Stimulated activated CD4-positive, alpha-beta T cell treated with anti-CD3 and anti-CD28 coated beads, Interleukin-12 subunit alpha, Interleukin-12 subunit beta, amount 100 ng/mL, for 24 hours (primary cell): ENCODE measurements at places on chromosomes 6 and 20.

- DNase-seq, result no peak
Measured at GRCh38 chr6:46048646-46049297, 33.1 kb upstream of the CLIC5 start.

GRCh38 chr20:21437816-21438215 is 40.5 kb upstream of the NKX2-4 start:
- DNase-seq, result no peak

DNA sequence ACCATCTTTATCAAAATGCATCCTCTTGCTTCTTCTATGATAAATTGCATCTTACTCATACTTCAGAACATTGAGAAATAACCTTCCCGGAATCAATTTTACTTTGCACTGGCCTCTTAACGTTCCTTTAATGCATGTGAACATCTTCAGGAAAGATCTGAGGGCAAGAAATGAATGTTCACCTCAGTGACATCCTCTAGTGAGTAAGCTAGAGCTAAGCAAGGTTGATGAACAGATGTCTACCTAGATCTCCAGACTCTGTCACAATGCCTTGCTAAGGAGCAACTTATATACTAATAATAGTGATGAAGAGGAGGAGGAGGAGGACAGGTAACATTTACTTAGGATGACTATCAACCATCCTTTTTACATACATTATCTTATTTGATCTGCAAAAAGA is 16.8 kb upstream of the HINT3 start:
- DNase-seq, result no peak

GRCh38 chr6:34791164-34791700 is 651 bp upstream of the BLTP3A start:
- peak; percentile 32 for DNase-seq

DNA sequence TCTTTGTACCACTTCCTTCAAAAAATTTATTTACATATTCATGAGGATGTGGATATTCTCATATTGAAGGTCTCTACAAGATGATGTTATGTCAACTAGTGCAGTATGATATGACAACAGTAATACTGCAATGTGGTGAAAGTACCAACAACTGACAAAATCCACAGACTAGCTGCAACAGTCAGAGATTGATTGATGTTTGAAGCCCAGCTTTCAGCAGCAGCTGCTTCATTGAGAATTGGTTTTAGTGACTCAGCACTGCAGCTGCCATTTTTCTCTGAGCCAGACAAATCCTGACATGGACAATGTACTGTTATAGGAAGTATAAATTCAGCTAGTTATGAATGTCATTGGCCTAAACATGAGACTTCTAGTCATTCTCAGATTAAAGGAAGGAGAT is 53.8 kb downstream of the PKIB start:
- DNase-seq, result no peak

DNA sequence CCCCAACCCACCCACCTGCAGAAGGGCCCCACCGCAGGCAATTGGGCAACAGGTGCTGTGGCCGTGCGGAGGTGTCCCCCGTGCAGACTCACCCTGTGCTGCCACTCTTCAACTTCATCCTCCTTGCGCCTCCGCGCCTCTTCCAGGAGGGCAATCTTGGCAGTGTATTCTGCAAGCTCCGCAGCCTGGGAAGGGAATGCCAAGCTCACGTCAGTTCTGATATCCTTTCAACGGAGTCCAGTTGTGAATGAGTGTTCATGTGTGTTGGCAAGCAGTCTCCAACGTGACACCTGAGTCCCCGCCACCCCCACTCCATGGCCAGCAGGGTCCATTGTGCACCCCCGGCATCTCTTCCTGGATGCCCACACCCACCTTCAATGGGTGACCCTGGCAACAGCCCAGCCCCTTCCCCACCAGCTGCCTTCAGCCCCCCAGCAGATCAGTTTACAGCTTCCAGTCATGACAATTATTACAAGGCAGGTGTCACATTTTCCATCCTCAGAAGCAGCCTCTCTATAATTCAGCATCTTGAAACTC is 49.9 kb downstream of the EZR start:
- DNase-seq, result no peak

- no peak for DNase-seq
Measured at GRCh38 chr6:90107771-90108282, 188.8 kb downstream of the BACH2 start.

DNA sequence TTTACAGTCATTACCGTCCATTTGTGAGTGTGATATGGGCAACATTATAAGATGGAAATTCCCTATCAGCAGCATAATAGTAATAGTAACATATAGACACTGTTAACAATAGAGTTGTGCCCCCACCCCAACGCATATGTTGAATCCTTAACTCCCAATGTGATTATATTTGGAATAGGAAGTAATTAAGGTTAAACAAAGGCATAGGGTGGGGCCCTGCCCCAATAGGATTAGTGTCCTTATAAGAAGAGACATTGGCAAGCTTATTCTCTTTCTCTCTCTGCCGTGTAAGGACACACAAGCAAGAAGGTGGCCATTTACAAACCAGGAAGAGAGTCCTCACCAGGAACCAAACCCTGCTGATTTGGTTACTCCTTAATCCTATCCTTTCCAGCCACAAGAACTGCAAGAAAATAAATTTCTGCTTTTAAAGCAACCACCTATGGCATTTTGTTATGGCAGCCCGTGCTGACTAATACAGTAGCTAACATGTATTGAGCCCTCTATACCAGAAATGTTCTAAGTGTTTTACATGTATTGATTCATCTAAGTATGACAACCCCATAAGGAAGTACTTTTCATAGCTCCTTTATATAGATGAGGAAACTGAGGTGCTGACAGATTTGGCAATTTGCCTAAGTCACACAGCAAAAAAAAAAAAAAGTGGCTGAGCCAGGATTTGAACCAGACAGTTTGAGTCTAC is 114.2 kb downstream of the BCAS1 start:
- DNase-seq, result no peak

DNA sequence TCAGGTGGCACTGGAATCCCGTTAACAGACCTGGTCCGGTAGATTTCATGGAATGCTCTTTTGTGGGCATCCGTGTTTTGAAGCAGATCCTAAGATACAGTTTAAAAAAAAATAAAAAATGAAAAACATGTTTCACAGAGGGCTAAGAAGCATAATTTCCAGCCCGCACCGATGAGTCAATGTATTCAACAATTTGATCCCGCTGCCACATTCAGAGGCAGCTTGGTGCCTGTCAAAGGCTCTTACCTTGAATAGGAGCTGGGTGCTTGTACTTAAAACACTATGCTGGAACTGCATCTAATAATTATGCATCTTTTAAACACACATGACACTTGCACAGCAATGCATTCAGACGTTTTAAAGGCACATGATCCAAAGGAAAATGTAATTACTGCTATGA is 164.8 kb downstream of the SYNE1 start:
- no peak for DNase-seq

DNA sequence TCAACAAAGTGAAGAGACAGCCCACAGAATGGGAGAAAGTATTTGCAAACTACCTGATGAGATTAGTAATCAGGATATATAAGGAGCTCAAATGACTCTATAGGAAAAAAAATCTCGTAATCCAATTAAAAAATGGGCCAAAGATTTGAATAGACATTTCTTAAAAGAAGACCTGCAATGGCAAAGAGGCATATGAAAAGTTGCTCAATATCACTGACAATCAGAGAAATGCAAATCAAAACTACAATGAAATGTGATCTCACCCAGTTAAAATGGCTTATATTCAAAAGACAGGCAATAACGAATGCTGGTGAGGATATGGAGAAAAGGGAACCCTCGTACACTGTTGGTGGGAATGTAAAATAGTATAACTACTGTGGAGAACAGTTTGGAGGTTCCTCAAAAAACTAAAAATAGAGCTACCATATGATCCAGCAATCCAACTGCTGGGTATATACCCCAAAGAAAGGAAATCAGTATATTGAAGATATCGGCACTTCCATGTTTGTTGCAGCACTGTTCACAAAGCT is 65.0 kb downstream of the TOX2 start:
- no peak for DNase-seq

DNA sequence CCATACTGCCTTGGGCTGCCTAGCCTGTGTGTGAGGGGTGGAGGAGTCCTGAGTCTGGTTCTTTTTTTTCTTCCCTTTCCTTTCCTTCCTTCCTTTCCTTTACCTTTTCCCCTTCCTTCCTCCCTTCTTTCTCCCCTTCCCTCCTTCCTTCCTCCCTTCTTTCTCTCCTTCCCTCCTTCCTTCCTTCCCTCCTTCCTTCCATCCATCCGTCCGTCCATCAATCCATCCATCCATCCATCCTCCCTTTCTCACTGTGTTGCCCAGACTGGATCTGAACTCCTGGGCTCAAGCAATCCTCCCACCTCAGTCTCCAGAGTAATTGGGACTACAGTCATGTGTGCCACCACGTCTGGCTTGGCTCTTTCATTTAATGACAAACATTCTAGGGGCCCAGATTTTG is 750.7 kb upstream of the CHD6 start:
- no peak for DNase-seq

DNA sequence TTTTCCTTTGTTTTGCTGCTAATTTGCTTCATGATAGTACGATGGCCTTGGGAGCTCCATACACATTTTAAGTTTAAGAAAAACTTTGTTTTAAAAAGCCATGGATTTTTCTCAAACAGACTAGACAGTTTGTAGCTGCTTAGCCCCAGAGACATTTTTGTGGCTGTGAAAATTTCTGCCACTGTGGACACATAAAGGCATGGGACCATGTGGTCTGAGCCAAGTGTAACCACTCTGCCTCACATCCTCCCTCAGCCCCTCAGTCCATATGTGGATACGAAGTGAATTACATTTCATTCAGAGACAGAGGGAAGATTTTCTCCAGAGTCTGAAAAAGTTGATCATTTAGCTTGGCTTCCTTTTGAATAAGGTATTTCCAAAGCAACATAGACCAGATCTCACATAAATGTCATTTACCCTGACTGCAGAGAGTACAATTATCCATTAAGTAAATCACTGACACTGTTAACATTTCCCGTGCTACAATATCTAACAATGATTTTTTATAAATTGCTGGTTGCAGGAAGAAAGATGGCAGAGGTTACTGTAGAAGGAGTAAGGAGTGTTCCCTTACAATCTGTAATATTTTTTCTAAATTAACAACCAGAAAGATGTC is 87.4 kb downstream of the GJA1 start:
- DNase-seq, result no peak

GRCh38 chr20:46588532-46589511 is 38.4 kb upstream of the OCSTAMP start:
- no peak for DNase-seq

DNA sequence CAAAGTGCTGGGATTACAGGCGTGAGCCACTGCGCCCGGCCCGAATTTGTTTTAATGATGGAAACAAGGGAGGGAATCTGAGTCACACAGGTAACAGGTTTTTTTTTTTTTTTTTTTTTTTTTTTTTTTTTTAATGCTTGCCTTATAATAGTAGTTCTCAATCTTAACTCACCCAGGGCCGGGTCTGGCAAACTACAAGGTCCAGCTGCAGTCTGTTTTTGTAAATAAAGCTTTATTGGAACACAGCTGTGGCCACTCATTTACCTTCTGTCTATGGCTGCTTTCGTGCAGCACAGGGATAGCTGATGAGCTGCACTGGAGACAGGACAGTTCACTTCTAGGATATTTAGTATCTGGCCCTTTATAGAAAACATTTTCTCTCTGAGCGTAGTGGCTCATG is 58.0 kb downstream of the TFAP2C start:
- no peak for DNase-seq

- no peak for DNase-seq
Measured at GRCh38 chr6:24454452-24454851, 34.9 kb downstream of the GPLD1 start.

DNA sequence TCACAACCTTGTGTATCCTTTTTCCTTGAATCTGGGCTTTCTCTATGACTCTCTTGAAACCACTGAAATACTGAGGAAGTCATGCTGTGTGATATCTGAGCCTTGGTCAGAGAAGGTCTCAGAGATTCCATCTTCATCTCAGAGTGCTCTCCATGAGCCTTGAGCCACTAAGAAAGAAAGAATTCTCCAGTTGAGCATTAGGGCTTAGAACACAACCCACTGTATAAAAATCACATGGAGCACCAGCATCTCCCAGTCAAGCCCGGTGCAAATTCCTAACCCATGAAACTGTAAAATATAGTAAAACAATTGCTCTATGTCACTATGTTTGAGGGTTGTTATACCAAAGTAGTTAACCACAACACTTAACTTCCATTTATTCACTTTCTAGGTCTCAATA is 181.4 kb downstream of the MOXD1 start:
- no peak for DNase-seq

GRCh38 chr6:44301782-44302564 is 11.2 kb downstream of the AARS2 start:
- no peak for DNase-seq

DNA sequence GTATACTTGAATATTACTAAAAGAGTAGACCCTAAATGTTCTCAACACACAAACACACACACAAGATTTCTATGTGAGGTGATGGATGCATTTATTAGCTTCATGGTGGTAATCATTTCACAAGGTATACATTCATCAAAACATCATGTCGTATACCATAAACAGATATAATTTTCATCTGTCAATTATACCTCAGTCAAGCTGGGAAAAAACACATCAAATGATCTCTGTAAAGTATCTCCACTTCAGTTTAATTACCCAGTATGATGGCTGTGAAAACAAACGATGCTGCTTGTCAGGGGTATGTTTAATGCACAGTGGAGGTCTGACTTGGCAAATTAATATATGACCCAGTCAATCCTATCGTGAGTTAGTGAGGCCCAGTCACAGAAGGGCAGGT is 157.2 kb downstream of the MTFR2 start:
- DNase-seq, result no peak

DNA sequence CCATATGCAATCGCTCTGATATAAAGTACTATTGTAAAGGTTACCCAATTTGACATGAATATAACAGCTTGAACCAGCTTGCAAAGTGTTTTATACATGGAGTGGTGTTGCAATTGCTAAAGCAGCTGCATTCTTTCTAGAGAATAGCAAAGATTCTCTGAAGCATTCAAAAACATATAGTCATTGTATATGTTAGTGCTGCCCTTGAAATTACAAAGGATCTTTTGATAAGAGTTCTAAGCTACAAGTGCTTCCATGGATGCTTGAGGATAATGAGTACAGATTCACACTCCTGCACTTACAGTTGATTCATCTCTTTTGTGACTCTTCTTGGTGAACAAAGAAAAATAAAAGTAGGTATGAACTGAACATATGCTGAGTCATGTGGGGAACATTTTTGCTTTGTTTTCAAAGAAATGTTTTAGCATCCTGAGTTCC is 175.7 kb downstream of the ALDH8A1 start:
- DNase-seq, result no peak
